ENCODE measurements at places on chromosomes 6 and 20.

DNA sequence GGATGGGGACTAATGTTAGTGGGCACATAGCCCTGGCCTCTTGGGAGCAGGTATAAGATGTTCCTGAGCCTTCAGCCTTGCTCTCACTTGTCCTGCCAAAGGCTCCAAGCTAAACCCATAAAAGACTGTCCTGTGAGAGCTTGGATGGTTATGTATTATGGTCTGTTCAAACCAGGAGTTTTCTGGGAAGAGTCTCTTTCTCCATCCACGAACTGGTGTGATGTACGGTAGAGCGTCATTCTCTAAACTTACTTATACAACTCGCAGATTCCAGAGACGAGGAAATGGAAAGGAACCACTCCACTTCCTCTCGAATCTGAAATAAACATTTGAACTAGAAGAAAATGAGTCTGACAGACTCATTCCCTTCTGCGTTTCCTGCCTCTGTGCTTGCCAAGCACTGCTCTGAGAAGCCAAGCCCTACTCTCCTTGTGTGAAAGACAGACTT lies 5.3 kb downstream of the SOBP start:
- DNase-seq, result no peak

DNA sequence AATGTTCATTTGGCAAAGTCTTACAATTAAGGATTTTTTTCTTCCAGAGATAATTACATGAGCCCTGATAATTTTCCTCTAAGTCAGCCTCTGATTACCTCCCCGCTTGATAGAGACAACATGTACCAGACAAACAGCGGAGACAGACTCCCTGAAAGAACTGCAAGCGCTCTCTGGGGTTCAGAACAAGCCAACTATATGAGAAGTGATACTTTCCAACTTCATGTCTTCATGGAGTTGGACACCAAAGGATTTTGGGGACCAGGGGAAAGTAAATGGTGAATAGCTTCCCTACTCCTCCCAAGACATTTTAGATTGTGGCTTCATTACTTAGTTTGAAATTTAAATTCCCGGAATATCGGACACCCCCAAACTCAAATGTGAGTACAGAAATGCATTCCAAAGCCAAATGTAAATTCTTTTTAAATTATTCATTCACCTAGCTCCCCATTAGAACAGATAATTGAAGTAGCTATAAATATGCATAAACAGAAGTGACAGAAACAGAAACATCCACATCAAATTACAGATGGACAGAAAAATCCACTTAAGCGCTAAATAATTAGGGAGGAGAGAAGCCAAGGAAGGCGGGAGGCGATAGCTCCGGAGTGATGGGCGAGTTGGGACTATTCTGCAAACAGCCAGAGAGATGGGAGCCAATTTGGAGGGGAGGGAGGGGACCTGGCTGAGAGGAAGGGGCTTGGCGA lies 129.7 kb upstream of the AKAP12 start:
- no peak for DNase-seq

DNA sequence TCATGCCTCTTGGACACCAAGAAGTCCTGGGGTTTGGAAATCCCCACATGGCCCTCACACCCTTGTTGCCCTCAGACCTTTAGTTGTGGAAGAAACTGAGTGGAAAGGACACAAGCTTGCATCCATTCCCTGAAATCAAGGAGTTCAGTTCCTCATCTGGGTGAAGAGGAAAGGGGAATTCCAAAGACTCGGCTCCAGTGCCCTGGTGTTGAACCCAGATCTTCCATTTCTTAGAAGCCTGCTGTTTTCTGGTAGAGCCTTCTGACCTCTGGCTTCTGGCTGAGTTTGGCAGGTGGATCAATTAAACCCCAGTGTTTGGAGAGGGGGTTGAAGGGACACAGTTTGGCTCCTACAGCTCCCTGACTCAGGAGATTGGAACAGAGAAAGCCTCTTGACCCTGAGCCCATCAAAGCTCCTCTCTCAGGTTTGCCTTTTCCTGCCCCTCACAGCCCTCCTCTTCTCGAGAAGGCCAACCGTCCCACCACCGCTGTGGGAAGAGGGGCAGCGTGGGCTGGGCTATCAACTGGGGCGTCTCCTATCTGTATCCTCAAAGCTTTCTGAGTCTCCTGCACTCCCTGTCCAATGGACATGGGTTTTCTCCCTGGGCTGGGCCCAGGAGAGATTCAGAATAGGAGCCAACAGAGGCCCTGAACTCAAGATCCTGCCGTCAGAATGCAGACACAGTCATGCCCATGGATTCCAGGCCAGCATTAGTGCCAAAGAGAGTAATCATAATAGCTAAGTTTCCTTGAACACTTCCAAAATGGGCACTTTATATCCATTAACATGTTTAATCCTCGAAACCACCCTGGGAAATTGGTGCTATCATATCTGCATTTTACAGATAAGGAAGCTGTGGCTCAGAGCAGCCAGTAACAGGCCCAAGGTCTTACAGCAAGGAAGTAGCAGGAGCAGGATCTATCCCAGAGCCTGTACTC lies 146.2 kb downstream of the VEGFA start:
- no peak for DNase-seq

DNA sequence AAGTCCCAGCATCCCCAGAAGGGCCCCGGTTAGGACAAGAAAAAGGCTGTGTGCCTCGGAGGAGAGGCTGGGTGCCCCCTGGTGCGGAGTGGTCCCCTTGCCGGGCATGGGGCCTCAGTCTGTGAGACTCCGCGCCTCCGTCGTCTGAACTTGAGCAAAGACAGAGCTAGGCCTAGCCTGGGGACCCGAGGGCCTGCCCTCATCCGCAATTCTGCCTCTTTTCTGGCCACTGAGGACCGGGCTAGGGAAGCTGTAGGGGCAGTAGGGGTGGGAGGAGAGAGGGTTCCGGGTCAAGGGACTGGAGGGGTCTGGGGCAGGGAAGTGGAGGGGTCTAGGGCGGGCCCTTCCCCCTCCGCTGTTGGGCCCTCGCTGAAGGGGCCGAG lies 550 bp upstream of the HSPA12B start:
- no peak for DNase-seq

GRCh38 chr20:6007094-6007528 lies 46.7 kb downstream of the LRRN4 start:
- no peak for DNase-seq

Measured in hypothalamus (tissue), 51 donors.